ENCODE measurements at places on chromosomes 1 and 21. TPM values are rescaled to one million over a fixed set of nuclear protein-coding genes. Genes with fewer than 3 reads are reported as not detected.

- no peak overlapping the region for H3K27ac ChIP-seq
- H3K27me3 ChIP-seq, result no peaks in the 10 kb centered on the region
- no peak overlapping the region for H3K4me3 ChIP-seq
- peaks cover 5% of the 10 kb centered on the region for H3K36me3 ChIP-seq
Measured at GRCh38 chr21:32348604-32349332, 44.0 kb downstream of the URB1 start.

DNA sequence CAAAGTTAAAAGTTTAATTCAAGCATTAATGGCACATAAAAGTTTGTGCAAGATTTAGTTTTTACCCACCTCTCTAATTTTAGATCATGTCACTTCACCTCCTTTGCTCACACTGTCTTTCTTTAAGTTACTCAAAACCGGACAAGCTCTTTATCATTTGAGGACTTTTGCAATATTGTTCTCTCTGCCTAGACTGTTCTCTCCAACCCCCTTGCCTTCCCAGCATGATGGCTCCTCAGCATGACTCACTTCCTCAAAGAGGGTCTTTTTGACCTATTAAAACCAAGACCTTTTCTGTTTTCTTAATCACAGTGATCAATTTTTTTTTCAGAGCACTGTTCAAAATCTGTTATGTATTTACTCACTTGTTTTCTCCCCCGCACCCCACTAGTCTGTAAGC is 61.3 kb downstream of the XKR8 start:
- DNase-seq, result no peak
- H3K27ac ChIP-seq, result no peak overlapping the region
- no peaks in the 10 kb centered on the region for H3K4me1 ChIP-seq
- no peak overlapping the region for H3K4me3 ChIP-seq
- H3K27me3 ChIP-seq, result no peaks in the 10 kb centered on the region

GRCh38 chr1:165344198-165344597 is 12.3 kb downstream of the LMX1A start:
- no peaks in the 10 kb centered on the region for H3K36me3 ChIP-seq
- H3K27ac ChIP-seq, result no peak overlapping the region
- no peaks in the 10 kb centered on the region for H3K4me1 ChIP-seq
- no peaks in the 10 kb centered on the region for H3K27me3 ChIP-seq
- no peak overlapping the region for H3K4me3 ChIP-seq

Gene C8B
- total RNA-seq, result not detected

Gene RHD
- total RNA-seq, result not detected

Gene TSSK3
- total RNA-seq, result 12.4 TPM

Data from ovary (tissue), 10 donors.